NCI-H2029 treated with DMSO at 0.1 percent for 48 hours (cell line): ENCODE measurements at places on chromosomes 1 and 21.
A peak's percentile ranks its signal among the peaks of the same experiment; 100 is the strongest.

DNA sequence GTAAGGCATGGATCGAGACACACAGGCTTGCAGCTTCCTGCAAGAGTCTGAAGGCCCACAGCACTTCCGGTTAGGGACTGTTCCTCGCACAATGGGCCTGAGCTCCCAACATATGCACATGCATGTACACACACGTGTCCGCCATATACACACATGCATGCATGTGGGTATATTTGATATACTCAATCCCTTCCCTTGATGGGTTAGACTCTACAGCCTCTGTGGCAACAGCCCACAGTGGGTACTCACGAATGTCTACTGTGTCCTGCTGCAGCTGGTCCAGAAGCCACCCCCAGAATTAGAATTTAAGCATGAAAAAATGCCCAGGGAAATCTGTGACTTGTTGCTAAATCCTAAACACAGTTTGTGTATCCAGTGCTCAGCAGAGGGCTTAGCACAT lies 9.9 kb downstream of the F3 start:
- DNase-seq: no peak

- no peak for DNase-seq
Measured at GRCh38 chr1:14535619-14536355, 62.7 kb upstream of the KAZN start.

DNA sequence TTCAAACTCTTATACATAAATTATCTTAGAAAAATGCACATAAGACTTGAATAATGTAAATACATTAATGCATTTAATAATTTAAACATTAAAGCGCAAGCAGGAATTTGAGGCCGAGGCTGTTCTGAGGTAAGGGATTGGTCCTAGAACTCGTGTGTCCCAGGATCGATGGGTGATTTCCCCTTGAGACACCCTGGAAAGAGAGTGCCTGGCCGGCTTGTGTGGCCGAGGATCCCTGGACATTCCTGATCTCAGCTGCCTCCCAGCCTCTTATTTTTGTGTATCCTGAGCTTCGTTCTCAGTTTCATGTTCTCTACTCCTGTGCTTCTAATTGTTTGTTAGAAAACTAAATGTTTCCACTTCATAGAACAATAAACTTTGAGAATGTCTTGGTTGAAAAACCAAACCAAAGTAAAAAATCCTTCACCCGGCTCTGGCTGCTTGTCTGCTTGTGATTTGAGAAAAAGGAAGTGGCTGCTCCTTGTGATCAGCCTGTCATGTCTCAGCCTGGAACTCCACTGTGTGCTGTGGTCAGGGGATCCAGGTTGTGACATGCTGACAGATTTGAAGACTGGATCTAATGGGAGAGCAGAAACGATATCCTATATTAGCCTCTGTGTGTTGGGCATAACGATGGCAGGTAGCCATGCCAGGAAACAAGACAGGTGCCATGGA lies 40.7 kb downstream of the PEX14 start:
- DNase-seq: no peak

GRCh38 chr1:27526569-27527222 lies 36.7 kb upstream of the WASF2 start:
- no peak for DNase-seq

DNA sequence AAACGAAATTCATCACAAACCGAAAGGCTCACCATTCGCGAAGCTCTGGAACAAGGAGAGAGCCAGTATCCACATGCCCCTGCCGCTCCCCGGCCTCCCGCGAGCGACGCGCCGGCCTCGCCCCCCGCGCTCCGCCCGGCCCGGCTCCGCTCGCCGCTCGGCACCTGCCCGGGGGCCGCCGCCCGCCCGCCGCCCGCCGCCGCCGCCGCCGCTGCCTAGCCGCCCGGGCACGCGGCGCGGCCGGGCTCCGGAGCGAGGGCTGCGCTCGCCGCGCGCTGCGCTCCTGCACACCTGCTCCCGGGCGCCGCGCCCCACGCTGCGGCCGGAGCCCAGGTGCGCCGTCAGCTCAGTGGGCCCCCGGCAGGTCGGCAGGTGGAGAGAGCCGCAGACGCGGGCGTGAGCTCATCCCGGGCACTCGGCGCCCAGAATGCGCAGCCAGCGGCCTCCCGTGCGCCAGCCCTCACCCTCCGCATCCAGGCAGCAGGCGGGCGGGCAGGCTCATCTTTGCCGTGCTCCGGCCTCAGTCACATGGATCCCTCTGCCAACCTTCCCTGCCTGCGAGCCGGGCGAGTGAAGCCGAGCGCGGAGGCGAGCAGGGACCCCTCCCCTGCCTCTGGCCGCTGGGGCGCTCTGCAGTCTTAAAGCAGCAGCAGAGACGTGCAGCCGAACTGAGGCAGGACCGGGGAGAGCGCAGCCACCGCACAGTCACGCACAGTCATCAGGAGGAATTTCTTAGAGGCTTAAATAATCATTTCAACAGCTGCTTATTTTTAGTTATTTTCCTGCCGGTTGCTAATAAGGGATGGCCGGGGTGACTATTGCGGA lies at the start of gene DSCAM:
Gene DSCAM, minus strand, starts transcription at position 572 of the 825 bp plus-strand sequence. Its CDS starts 497 bp downstream, at position 75.
- DNase-seq: no peak

GRCh38 chr1:212816567-212817278 lies 25.0 kb downstream of the TATDN3 start:
- no peak for DNase-seq

DNA sequence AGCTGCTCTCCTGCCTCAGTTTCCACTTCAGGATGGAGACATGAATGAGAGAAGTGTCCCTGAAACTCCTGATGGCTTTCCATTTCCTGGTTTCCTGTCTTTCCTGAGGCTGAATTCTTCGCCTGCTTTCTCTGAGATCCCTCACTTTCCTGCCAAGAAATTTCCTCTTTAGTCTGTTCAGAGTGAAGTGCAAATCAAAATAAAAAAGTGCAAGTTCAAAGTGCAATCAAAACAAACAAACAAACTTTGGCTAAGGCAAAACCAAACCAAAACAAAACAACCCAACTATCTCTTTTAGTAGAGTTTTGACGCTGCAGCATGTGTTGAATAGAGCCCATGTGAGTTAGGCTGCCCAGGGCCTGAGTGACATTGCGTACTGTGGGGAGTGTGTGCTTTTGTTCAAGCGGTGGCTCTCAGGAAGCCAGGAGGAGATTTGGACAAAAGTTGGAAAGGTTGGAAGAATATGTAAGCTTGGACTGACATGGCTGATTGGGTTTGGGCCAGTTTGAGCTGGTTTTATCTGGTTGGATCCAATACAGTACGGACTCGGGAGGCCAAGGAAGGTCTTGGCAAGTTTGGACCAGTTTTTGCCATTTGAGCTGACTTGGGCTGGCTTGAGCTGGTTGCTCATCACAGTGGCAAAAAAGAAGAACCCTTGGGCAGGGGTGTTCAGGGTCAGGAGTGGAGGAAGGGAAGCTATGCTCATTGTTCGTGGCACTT lies 61.1 kb upstream of the TINAGL1 start:
- DNase-seq: no peak

- DNase-seq: no peak
Measured at GRCh38 chr1:118396279-118396678, 211.3 kb upstream of the SPAG17 start.

GRCh38 chr1:193979219-193979618 lies 792.8 kb upstream of the B3GALT2 start:
- DNase-seq: no peak

- DNase-seq: no peak
Measured at GRCh38 chr21:33136847-33137502, 67.0 kb downstream of the OLIG1 start.

- peak; percentile 7 for DNase-seq
Measured at GRCh38 chr1:92851729-92852128, 19.9 kb downstream of the RPL5 start.

GRCh38 chr1:55836086-55836485 lies 620.9 kb upstream of the USP24 start:
- DNase-seq: no peak
